Daoy (cell line): ENCODE measurements at places on chromosomes 1 and 21.

DNA sequence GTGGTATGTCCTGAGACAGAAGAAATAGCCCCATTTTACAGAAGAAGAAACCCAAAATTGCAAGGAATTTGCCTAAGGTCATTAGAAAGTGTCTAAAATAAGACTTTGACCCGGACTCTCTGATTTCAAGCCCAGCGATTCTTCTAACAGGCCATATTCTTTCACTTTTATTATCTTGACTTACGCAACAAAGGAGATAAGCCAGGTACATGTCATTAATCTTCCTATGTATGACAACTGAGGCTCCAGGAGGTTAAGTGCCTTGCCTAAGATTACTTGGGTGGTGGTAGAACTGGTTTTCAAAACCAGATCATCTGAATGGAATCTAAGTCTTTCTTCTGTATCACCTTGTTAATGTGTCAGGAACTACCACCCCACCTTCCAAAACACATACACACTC lies 124.3 kb downstream of the PBX1 start:
- DNase-seq: no peak

DNA sequence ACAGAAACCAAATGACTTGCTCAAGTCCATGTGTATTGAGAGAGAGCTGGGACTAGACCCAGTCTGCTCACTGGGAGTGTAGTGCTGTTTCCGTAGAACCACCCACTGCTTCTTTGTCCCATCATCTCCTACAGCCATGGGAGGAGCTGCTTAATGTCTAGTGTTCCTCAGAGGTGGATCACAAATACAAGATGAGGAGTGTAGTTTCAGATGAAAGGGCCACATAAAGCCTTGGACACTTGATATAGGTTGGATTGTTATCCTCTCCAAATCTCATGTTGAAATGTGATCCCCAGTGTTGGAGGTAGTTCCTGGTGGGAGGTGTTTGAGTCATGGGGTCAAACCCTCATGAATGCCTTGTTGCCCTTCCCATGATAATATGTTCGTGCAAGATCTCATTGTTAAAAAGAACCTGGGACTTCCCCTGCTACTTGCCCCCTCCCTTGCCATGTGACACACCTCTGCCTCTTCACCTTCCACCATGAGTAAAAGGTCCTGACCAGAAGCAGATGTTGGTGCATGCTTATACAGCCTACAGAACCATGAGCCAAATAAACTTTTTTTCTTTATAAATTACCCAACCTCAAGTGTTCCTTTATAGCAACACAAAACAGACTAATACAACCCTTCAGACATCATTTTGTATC lies 127.5 kb upstream of the DNAH14 start:
- DNase-seq: peak; percentile 47

GRCh38 chr1:178513278-178513983 lies 522 bp downstream of the TEX35 start:
- DNase-seq: no peak

GRCh38 chr1:92424381-92424780 lies 62.3 kb downstream of the GFI1 start:
- no peak for DNase-seq

- no peak for DNase-seq
Observed at GRCh38 chr1:7101187-7101586, 315.9 kb downstream of the CAMTA1 start.

- no peak for DNase-seq
Observed at GRCh38 chr1:220785166-220786056, 1.3 kb upstream of the MTARC1 start.

GRCh38 chr1:158149175-158149574 lies 31.5 kb upstream of the CD1D start:
- no peak for DNase-seq

DNA sequence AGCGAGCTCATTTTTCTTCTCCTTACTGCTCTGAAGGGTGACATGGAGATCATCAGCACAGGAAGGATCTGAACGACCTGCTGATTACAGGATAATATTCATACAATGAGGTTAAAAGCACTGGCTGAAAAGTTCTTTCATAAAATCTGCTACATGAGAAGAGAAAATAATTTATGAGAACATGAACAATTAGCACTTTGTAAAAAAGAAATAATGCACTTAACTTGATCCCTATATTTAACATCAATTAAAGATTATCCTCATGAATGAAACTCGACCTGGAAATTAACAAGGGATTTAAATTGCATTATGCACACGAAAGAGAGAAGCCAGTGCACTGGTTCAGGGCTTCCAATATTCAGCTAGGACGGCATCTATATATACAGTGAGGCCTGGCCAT lies 46.6 kb downstream of the RRAGC start:
- DNase-seq: no peak

GRCh38 chr21:26844258-26845065 lies 747 bp downstream of the ADAMTS1 start:
- peak; percentile 58 for DNase-seq

- no peak for DNase-seq
Observed at GRCh38 chr1:45365051-45365450, 24.8 kb upstream of the MUTYH start.

- peak; percentile 41 for DNase-seq
Observed at GRCh38 chr1:5836776-5837440, 155.3 kb downstream of the NPHP4 start.

DNA sequence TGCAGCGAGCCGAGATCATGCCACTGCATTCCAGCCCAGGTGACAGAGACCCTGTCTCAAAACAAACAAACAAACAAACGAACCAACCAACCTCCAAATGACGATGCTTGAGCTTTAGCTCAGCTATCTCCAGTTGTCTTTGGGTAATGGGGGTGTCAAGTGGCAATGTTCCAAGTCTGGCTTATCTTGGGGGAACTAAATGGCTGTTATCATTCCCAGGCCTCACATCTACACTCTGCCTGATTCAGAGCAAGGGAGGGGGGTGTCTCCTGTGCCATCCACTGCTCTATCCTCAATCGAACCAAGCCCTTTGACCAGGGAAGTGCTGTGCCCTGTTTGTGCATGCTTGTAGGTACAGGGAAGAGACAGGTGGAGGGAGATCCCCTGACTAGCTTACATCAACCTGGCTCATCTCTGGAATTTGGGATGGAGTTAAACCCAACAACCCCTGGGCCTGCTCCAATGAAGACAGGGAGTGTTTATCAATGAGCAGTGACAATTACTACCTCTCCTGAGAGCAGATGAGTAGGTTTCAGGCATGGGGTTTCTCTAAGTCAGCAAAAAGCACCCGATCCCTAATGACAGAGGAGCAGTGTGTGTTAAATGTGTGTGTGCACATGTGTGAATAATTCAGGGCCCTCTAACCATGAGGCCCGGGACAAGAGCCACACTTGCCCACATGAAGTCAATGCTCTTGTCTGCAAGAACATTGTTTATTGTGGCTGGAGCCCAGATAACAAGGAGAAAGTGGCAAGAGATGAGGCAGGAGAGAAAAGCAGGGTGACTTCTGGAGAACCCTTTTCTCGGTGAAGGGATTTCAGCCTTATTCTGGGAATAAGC lies 20.3 kb upstream of the IL6R start:
- DNase-seq: no peak

GRCh38 chr21:39004634-39005501 lies 178.4 kb downstream of the PSMG1 start:
- peak; percentile 35 for DNase-seq

DNA sequence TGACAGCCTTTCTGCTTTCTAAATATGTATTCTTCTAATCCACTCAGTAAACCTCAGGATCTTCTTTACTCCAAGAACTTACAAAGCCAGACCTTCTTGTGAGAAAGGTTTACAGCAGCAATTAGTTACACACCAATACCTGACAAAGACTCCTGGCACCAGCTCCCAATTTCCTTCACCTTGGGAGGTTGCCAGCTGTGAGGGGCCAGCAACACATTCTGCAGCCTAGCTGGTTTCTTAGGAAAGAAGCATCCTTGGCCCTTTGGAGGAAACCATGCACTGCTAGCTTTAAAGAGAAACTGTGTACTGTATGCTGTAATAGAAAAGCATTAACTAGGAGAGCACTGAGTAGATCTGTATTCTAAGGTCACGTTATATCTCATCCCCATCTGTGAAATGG lies 10.8 kb downstream of the FYB2 start:
- DNase-seq: no peak

GRCh38 chr1:157806431-157807149 lies 13.3 kb downstream of the FCRL1 start:
- no peak for DNase-seq

- DNase-seq: no peak
Observed at GRCh38 chr1:5053744-5054143, 399.3 kb downstream of the AJAP1 start.

GRCh38 chr1:44999232-44999631 lies 11.9 kb downstream of the HECTD3 start:
- DNase-seq: no peak

DNA sequence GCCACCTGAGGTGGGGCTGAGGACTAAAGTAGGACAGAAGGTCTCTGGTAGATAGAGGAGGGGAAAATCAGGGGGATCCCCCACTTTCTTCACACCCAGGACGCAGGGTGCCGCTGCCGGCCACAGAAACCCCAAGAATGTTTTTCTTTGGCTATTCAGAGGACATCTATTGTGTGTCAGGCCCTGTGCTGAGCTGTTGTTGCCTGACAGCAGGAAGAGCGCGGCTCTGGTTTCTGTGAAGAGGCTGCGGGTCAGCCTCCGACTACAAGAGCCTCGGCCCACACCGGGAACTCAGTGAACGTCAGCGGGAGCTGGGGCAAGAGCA lies 407 bp upstream of the PIGV start:
- peak; percentile 74 for DNase-seq

GRCh38 chr1:14968251-14968851 lies 185.2 kb upstream of the TMEM51 start:
- DNase-seq: peak; percentile 77

DNA sequence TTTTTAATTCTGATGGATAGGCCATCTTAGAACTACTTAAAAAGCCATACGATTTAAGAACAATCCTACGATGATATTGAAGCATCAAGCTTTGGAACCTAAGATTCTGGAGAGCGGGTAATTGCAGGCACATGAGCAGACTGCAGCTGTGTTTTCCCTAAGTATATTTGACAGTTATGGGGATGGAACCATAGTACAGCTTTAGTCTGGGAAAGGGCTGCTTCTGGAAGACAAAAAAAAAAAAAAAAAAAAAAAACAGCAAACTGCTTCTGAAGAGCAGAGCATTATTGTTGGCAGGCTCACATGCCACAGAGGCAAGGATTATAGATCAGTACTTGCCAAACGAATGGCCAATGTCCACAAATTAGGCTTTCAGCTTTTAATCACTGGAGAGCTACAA lies 1618.7 kb downstream of the AMY1C start:
- no peak for DNase-seq

DNA sequence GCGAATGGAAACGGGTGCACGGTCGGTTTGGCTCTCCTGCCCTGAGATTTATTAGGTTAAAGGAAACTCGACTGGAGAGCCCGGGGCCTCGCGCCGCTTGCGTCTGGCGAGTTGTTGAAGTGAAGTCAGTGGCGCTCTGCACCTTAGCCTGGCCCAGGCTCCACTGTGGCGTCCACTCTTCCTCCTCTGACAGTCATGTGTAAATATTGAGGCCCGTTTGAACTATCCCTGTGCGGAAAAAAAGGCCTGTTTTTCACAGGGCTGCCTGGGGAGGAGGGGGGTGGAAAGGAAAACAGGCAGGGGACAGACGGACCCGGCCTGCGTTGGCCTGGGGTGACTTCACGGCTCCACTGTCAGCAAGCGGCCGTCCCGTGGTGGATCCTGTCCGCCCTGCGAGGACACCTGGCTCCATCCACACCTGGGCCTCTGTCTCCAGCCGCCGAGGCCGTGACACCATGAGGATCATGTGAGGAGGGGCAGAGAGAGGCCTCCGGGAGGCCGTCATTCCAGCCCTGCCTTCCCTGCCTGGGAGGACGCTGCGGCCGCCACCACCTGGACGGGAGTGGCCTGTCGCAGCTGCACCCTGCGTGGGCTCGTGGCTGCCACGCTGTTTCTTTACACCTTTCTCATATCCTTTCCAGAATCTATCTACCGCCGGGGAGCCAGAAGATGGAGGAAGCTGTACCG lies 59.8 kb downstream of the FAAP20 start:
- no peak for DNase-seq

GRCh38 chr1:118266436-118266835 lies 81.4 kb upstream of the SPAG17 start:
- no peak for DNase-seq

GRCh38 chr1:186016856-186017255 lies 282.7 kb downstream of the HMCN1 start:
- no peak for DNase-seq

DNA sequence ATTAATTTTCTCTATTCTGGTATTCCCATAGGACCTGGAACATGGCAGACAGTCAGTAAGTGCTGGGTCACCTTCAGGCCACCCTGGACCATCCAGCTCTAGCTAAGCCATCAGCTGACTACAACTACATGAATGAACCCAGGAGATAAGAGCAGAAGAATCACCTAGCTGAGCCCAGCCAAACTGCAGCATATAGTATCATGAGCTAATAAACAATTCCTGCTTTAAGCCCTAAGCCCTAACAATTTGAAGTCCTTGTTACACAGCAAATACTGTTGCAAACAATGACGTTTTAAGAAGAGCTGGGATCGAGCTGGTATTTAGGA lies 14.2 kb upstream of the CITED4 start:
- DNase-seq: no peak

GRCh38 chr1:102886638-102887037 lies 221.7 kb downstream of the COL11A1 start:
- no peak for DNase-seq

DNA sequence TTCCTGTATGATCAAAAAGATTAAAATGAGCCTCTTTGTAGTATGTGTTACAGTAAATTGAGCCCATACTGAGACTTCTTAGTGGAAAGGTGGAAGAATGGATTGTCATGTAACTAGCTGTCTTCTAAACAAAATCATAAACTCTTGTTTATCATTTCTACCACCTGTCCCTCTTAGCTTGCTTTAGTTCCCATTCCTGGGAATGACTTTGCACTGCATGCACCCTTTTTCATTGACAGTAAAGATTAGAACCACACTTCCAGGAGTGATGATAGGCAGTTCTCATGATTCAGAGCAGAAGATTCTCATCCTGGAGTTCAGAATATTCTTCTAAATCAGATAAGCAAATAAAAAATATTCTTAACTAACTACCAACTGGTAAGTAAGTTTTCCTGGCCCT lies 28.0 kb downstream of the DENND2D start:
- DNase-seq: no peak

GRCh38 chr1:78716186-78716585 lies 66.6 kb downstream of the IFI44 start:
- no peak for DNase-seq

DNA sequence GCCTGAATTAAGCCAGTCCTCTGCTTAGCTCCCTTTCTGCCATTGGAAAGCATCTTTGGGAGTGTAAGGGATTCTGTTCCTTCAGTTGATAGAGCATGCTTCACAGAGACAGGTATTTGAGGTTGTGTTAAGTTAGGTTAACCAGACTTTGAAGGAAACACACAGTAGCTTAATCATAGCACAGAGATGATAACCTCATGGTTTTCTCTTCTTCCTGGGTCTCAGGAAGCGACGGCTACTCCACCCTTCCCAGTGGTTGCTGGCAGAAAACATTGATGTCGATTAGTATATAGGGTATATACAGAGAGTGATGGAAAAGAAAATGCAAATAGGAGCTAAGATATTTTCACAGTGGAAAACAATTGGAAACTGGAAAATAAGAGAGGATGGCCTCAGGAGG lies 42.0 kb downstream of the S1PR1 start:
- DNase-seq: no peak
